ENCODE measurements at places on chromosomes 7 and 10.

GRCh38 chr7:148697256-148698006 is 1.3 kb upstream of the CUL1 start:
- DNase-seq, result peak; percentile 47

- no peak for DNase-seq
Measured at GRCh38 chr10:27285093-27285492, 44.5 kb upstream of the ACBD5 start.

GRCh38 chr10:107264742-107265141 is 100.2 kb upstream of the SORCS1 start:
- no peak for DNase-seq

DNA sequence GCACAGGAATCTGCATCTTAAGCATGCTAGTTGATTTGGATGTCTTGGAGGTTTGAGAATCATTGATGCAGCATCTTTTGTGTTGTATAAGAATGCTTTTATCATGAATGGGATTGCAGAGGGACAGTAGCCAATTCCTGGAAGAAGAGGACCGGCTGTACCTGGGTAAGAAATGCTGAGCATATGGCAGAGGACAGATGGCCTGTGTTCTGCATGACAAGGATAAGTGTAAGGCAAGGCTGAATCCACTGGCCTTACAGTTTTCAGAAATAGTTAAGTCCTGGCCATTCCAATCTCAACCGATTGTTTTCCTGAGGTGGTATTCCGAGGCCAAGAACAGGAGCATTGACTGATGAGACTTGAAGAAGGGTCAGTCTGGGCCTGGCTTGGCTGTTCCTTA is 24.4 kb upstream of the KBTBD2 start:
- DNase-seq, result no peak

- DNase-seq, result no peak
Measured at GRCh38 chr7:137844677-137845425, 1.9 kb downstream of the DGKI start.

DNA sequence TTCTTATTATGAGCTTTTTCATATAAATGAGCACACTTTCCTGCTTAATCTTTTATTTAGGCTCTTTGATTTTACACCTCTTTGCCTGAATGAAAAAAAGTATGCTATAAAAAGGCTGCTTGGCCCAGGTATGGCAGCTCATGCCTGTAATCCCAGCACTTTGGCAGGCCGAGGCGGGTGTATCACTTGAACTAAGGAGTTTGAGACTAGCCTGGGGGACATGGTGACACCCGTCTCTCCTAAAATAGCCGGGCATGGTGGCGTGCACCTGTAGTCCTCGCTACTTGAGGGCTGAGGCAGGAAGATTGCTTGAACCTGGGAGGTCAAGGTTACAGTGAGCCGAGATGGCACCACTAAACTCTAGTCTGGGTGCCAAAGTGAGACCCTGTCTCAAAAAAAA is 72.9 kb downstream of the DOCK4 start:
- DNase-seq, result no peak

DNA sequence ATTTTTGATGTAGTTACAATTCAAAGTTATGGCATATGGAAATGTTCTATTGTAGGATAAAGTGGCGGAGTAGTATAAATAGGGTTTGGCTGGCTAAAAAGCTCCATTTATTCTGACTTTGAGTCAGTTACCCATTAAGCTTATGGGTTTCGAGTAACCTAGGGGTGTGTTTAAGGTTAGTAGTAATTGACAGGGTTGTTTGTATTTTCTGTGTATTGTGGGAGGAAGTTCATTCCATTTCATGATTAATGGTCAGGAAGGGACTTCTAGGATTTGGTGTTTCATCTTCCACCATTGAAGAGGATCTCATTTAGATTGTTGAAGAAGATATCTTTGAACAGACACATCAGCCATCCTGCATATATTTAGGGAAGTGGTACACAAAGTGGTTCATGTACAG is 75.0 kb downstream of the BICC1 start:
- DNase-seq, result no peak

DNA sequence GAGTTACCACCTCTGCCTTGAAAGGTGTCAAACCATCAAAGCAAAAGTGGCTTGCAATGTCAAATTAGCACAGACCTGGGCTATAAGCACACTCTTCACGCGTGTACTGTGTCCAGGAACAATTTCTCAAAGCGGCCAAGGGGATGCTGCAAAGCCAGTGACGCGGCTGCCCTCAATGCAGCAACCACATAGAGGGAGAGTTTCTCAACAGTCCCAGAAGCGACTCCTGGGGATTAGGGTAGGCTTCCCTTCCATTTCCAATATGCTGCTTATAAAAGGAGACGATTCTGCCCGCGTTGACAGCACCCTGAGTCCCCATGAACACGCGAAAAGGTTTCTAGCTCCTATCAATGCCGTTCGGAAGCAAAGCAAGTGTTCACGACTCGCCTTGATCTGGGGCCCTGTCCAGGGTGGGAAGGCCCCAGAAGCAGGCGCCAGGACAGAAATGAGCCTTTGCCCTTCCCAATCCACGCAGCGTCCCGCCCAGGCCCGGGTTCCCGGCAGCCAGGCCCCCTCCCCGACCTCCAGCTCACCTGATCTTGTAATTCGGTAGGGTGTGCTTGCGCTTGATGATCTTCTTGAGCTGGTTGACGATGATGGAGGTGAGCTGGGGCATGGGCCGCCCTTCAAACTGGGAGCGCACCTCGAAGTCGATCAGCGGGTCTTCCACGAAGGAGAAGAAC is 1.3 kb downstream of the PDZD8 start:
- peak; percentile 2 for DNase-seq

GRCh38 chr7:30604901-30605300 is 10.2 kb downstream of the GARS1 start:
- DNase-seq, result no peak

DNA sequence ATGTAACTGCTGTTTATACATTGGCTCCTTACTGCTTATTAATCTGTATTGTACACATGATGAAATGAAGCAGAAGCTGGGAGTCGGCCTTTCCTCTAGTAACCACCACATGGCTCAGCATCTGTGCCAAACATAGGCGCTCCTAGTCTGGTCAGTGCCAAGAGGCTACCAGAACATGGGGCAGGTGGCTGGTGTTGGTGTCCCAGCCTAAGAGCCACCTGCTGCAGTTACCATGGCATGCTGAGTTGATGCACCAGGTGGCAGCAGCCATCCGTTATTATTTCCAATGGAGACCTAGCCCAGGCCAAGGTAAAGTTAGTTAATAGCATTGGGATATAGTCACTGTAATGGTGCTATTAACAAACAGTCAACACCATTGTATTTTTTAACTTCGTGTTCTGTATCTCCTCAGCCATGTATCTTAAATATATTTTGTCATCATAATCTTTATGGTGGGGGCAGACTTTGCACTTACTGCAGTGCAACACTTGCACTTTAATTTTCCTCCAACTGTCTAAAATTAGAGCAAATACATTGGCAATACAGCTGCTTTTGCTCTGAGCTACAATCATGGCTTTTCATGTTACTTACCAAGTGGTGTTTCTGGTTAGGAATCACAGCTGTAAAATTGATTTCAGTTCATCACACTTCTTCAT is 33.1 kb downstream of the HBP1 start:
- no peak for DNase-seq

DNA sequence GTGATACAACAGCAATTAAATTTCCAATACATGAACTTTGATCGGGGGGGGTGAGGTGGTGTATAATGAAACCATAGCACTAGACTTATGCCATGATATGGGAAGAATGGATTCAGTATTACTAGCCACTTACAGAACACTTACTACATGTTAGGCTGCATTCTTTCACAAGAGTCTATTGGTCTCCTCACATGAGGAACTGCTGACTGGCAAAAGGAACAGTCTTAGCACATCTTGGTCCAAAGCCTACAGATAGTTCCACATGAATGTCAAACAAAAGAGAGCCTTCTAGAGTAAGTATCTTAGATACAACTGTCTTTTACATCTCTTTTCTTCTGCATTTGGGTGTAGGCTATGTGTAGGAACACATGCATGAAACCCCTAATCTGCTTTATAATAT is 115.9 kb upstream of the DNAJB12 start:
- DNase-seq, result no peak

- no peak for DNase-seq
Measured at GRCh38 chr7:88465600-88465999, 158.9 kb upstream of the STEAP4 start.

- no peak for DNase-seq
Measured at GRCh38 chr7:127501817-127502216, 83.6 kb downstream of the GCC1 start.

- DNase-seq, result no peak
Measured at GRCh38 chr10:124450783-124451057, 885 bp upstream of the NKX1-2 start.

DNA sequence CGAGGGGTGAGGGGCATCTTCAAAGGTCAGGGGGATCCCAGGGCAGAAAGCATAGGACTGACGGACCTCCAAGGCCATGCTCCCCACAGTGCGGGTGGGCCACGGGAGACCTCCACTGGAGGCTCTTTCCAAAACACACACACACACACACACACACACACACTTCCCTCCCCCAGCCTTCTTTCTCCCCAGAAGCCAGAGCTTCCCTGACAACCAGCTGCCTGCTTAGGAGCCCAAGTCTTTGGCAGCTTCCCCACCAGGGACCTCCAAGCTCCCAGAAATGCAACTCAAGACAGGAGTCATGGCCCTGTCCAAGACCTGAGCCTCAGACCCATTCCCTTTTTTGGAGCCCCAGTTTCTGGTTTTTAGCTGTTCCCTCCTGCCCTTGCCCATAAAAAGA is 710 bp upstream of the C10orf105 start:
- DNase-seq, result no peak

- no peak for DNase-seq
Measured at GRCh38 chr10:29470355-29470705, 164.4 kb downstream of the SVIL start.

DNA sequence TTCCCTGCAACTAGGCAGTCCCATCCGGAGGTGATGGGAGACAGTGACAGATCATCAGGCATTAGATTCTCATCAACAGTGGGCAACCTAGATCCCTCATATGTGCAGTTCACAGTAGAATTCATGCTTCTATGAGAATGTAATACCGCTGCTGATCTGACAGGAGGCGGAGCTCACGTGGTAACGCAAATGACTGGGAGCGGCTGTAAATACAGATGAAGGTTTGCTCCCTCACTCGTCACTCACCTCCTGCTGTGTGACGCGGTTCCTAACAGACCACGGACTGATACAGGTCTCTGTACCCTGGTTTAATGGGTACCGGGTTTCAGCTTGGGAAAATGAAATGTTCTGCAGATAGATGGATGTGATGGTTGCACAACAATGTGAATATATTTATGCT is 47.8 kb upstream of the PIK3AP1 start:
- DNase-seq, result no peak

GRCh38 chr10:110414548-110415309 is 83.0 kb upstream of the DUSP5 start:
- DNase-seq, result peak; percentile 76

DNA sequence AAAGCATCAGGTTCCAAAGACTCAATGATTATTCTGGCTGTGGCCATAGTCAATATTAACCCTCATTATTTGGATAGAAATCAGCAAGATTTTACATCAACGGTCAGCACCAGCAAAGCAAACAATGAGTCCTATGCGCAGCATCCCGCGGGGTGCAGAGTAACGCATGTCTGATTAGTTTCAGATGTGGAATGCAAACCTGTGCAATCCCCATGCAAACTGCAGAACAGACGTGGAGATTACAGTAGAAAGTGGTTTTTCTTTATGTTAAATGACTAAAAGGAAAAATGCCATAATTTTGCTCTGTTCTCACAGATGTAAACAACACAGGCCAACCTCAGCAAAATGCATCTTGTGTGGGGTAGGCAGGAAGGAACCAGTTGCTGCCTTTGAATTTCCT is 258.1 kb upstream of the GRB10 start:
- DNase-seq, result no peak

DNA sequence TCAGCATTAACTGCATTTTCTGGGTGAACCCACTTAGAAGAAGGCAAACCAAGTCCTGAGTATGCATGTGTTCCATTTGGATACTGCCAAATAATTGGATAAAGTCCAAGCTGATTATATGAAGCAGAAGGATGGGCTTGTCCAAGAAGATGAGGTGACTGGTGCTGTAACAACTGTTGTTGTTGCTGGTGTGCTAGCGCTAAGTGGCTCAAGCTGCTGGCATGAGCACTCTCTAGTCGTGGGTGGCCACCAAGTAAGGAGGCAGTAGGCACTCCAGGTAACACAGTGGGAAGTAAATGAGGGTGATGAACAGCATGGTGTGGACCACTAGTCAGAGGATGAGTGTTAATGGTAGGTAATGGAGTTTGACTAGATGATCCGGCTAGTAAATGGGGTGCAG is 80.4 kb downstream of the NRBF2 start:
- no peak for DNase-seq

GRCh38 chr7:7385421-7385820 is 150.3 kb downstream of the COL28A1 start:
- no peak for DNase-seq

DNA sequence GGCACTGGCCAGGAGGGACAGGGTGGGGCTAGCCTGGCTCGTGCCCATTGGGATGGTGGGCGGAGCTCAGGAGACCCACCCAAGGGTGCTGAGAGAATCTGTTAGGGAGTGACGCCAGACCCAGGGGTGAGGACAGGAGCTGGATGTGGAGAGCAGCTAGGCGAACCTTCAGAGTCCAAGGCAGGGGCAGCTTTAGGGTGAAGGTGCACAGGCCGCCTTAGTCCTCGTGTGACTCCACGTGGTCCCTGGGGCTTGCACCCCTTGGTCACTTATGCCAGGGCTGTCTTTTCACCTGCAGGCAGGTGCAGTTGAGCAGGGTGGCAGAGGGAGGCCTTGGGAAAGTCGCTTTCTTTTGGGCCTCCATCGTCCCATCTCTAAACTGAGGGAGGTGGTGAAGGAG is 4.3 kb downstream of the RAMP3 start:
- no peak for DNase-seq

- DNase-seq, result peak; percentile 68
Measured at GRCh38 chr10:61902445-61903220, 1.1 kb downstream of the ARID5B start.

DNA sequence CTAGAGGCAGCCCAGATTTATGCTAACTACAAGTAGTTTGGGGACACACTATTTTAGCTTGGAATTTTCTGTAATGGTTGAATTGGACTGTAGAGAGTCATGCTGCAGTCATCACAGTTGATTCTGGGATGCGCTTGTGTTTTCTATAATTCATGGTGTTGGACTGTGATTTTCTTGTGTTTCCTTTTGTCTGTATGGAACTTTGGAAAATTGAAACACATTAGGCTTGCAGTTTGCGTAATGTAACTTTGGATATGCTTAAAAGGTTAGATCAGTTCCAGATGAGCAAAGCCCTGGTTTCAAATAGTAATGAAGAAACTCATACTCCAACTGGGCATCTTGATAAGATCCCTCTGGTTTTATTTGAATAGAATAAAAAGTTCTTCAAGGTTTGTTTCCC is 502.2 kb downstream of the ARL4A start:
- no peak for DNase-seq

GRCh38 chr7:47451851-47452205 is 130.1 kb downstream of the TNS3 start:
- DNase-seq, result no peak

DNA sequence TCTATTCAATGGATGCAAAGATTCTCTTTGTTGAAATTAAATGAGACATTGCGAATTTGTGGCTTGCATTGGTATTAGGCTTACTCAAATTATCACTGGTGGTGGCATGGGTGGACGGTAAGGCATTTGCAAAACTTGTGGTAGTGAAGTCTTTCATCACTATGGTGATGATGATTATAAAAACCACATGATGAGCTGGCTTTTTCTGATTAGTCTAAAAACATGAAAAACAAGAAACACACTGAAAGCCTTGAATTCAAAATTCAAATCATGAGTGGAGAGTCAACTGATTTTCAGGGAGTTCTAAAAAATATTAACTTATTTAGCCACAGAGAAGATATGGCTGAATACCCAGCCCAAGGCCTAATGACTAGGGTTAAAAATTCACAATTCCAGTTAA is 99.8 kb upstream of the HGF start:
- no peak for DNase-seq
